A549 treated with Mapracorat at 1 μM for 4 hours (cell line): ENCODE measurements at places on chromosomes 7 and 10. TPM values are rescaled to one million over a fixed set of nuclear protein-coding genes. Genes with fewer than 3 reads are reported as not detected.

Gene SPOCK2
- 0.29 to 0.69 TPM (median 0.45 TPM) in 5 replicates for total RNA-seq

Gene CYP3A4
- total RNA-seq, result 0.09 to 0.10 TPM in 2 of 5 replicates, not detected in the others

Gene UPP1
- 58.2 to 97.8 TPM (median 77.8 TPM) in 5 replicates for total RNA-seq

Gene BTBD16
- total RNA-seq, result 0.28 to 0.88 TPM (median 0.57 TPM) in 5 replicates

Gene TMEM236
- total RNA-seq, result 0.02 to 0.08 TPM (median 0.03 TPM) in 5 replicates

Gene SPDYE1
- total RNA-seq, result not detected in 5 replicates

Gene SPDYE9
- total RNA-seq, result not detected in 5 replicates

Gene ITIH5
- 0.03 to 0.12 TPM (median 0.10 TPM) in 5 replicates for total RNA-seq

Gene OR13A1
- total RNA-seq, result not detected in 5 replicates

Gene ZNF365
- 0.95 to 1.5 TPM (median 1.0 TPM) in 5 replicates for total RNA-seq

Gene NXPH1
- not detected in 5 replicates for total RNA-seq

Gene RARRES2
- total RNA-seq, result not detected in 5 replicates

Gene COL26A1
- 0.32 to 0.78 TPM (median 0.51 TPM) in 5 replicates for total RNA-seq

Gene ZNF727
- total RNA-seq, result not detected in 5 replicates

Gene BCAP29
- 33.0 to 39.8 TPM (median 38.4 TPM) in 5 replicates for total RNA-seq

Gene ITPRID1
- total RNA-seq, result not detected in 5 replicates

Gene OGA
- 64.7 to 80.1 TPM (median 70.9 TPM) in 5 replicates for total RNA-seq

Gene CCDC172
- total RNA-seq, result not detected in 5 replicates

Gene MRC1
- 0.03 TPM in 2 of 5 replicates, not detected in the others for total RNA-seq

Gene LIPK
- total RNA-seq, result not detected in 5 replicates

Gene CFAP70
- 0.07 to 0.22 TPM (median 0.13 TPM) in 5 replicates for total RNA-seq

Gene PNLIPRP1
- total RNA-seq, result not detected in 5 replicates

Gene SPDYE5
- total RNA-seq, result not detected in 5 replicates
